Colonic mucosa (tissue), 4 donors: ENCODE measurements at places on chromosomes 3 and 15. TPM values are rescaled to one million over a fixed set of nuclear protein-coding genes. Genes with fewer than 3 reads are reported as not detected.

EPHB1 gene
- total RNA-seq = 0.74 TPM

PTX3 gene
- 1.0 TPM for total RNA-seq

- no peak for DNase-seq
- H3K4me3 ChIP-seq = no peak overlapping the region
- no peaks in the 10 kb centered on the region for H3K27me3 ChIP-seq
- no peak overlapping the region for H3K27ac ChIP-seq
- no peaks in the 10 kb centered on the region for H3K4me1 ChIP-seq
- H3K36me3 ChIP-seq = no peaks in the 10 kb centered on the region
These were observed 215.9 kb downstream of the GBE1 start for GRCh38 chr3:81545572-81545971.

- no peaks in the 10 kb centered on the region for H3K36me3 ChIP-seq
- H3K27me3 ChIP-seq = no peaks in the 10 kb centered on the region
- H3K4me1 ChIP-seq = no peaks in the 10 kb centered on the region
- H3K27ac ChIP-seq = no peak overlapping the region
- DNase-seq = no peak
These were observed 127.5 kb upstream of the CD96 start for GRCh38 chr3:111414531-111414930.

DNA sequence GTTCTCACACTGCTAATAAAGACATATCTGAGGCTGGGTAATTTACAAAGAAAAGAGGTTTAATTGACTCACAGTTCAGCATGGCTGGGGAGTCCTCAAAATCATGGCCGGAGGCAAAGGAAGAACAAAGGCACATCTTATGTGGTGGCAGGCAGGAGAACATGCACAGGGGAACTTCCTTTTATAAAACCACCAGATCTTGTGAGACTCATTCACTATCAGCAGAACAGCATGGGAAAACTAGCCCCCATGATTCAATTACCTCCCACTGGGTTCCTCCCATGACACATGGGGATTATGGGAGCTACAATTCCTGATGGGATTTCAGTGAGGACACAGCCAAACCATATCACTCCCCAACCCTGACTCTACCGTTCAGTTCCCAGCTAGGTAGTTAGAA is 59.7 kb upstream of the MINAR1 start:
- no peaks in the 10 kb centered on the region for H3K27me3 ChIP-seq
- no peak overlapping the region for H3K27ac ChIP-seq
- DNase-seq = no peak
- no peaks in the 10 kb centered on the region for H3K36me3 ChIP-seq
- no peaks in the 10 kb centered on the region for H3K4me1 ChIP-seq

- no peaks in the 10 kb centered on the region for H3K4me1 ChIP-seq
- no peaks in the 10 kb centered on the region for H3K36me3 ChIP-seq
- no peaks in the 10 kb centered on the region for H3K27me3 ChIP-seq
- H3K27ac ChIP-seq = no peak overlapping the region
- no peak for DNase-seq
- H3K4me3 ChIP-seq = no peak overlapping the region
These were observed 543.3 kb upstream of the UBE2E2 start for GRCh38 chr3:22659651-22660475.

- no peaks in the 10 kb centered on the region for H3K27me3 ChIP-seq
- DNase-seq = no peak
- no peak overlapping the region for H3K4me3 ChIP-seq
These were observed 101.9 kb upstream of the RNU6-1 start for GRCh38 chr15:67941648-67942310.

RTP3 gene
- total RNA-seq = not detected

- H3K4me1 ChIP-seq = no peaks in the 10 kb centered on the region
- no peak for DNase-seq
- H3K4me3 ChIP-seq = no peak overlapping the region
- no peak overlapping the region for H3K27ac ChIP-seq
These were observed 7.6 kb upstream of the GRAMD1C start for GRCh38 chr3:113831103-113831355.

DNA sequence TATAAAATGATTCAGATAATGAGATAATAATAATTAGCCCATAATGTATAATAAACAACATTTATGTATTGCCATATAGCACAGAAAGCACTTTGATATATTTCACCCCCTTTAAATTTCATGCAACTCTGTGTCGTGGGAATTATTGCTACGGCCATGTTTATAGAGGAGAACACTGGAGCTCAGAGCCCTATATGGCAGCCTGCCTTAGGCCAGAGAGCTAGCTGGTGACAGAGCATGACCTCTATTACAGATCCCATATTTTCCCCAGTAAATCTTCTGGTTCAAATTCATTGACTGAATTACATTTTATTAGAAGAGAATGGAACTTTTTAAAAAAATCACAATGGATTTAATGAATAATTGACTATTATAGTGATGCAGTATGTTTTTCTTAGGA is 25.0 kb downstream of the USP13 start:
- H3K27me3 ChIP-seq = no peaks in the 10 kb centered on the region
- no peak overlapping the region for H3K27ac ChIP-seq
- H3K4me1 ChIP-seq = no peaks in the 10 kb centered on the region
- no peaks in the 10 kb centered on the region for H3K36me3 ChIP-seq
- no peak overlapping the region for H3K4me3 ChIP-seq

MAGI1 gene
- 23.4 TPM for total RNA-seq

A4GNT gene
- not detected for total RNA-seq

KCNMB2 gene
- total RNA-seq = 0.42 TPM

DNA sequence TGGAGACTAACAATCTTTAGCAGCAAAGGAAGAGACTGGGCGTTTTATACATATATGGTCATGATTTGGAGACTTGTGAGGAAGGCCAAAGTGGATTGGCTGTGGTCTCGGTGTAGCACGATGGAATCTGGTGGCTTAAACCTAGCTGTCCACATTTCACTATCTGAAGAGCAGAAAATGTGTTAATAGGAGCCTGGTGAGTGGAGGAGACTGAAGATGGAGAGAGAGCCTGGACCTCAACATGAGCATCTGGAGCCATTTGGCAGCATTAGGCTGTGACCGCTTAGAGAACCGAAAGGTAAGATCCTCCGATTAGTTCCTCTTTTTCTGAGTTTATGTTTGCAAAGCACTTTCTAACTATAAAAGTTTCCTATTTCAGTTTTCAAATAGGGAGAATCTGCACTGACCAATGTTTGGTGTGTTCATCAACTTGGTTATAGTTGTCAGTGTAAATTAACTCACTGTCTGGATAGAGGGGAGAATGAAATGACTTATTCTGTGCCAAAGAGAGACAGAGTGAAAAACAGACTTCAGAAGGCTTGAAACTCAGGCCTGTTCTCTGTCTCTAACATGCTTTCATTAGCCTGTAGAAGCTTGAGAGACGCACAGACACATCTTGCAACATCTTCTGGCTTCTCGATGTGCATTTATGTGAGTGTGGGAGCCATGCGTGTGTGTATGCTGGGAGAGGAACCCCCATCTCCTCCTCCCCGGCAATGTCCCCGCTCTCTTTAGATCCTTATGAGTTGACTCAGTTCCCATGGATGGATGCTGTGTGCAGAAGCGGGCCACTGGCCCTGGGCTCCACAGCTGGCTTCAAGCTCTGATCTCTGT is 244.7 kb upstream of the TBL1XR1 start:
- no peaks in the 10 kb centered on the region for H3K36me3 ChIP-seq
- no peak overlapping the region for H3K4me3 ChIP-seq
- peak overlapping the region; percentile 39 for H3K27ac ChIP-seq
- H3K27me3 ChIP-seq = no peaks in the 10 kb centered on the region
- DNase-seq = no peak
